ENCODE measurements at places on chromosomes 16 and 17.

- no peak for DNase-seq
Observed at GRCh38 chr16:11955713-11956123, 9.3 kb upstream of the TNFRSF17 start.

DNA sequence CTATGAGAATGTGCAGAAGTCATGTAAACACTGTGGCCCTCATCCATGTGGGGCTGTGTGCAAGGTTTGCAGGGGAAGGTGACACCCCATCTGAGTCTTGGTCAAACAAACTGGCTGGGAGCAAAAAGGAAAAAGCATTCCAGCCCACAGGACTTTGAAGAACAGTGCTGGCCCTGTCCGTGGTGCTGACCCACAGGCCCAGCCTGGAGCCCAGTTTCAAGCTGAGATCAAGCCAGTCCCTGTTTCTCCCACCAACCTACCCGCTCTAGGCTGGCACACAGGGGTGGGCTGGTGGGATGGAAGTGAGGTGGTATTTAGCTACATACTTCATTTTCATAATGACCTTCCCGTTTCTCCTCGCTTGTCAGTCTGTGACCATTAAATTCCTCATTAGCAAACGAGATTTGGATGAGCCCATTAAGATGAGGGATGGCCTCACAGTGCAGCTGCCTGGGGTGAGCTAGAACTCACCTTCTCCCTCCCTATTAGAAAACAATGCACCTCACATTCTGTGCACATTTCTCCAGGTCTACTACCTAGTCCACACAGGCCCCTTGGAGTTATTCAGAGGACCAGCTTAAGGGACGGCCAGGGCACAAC is 12.6 kb upstream of the RPL38 start:
- DNase-seq = no peak

DNA sequence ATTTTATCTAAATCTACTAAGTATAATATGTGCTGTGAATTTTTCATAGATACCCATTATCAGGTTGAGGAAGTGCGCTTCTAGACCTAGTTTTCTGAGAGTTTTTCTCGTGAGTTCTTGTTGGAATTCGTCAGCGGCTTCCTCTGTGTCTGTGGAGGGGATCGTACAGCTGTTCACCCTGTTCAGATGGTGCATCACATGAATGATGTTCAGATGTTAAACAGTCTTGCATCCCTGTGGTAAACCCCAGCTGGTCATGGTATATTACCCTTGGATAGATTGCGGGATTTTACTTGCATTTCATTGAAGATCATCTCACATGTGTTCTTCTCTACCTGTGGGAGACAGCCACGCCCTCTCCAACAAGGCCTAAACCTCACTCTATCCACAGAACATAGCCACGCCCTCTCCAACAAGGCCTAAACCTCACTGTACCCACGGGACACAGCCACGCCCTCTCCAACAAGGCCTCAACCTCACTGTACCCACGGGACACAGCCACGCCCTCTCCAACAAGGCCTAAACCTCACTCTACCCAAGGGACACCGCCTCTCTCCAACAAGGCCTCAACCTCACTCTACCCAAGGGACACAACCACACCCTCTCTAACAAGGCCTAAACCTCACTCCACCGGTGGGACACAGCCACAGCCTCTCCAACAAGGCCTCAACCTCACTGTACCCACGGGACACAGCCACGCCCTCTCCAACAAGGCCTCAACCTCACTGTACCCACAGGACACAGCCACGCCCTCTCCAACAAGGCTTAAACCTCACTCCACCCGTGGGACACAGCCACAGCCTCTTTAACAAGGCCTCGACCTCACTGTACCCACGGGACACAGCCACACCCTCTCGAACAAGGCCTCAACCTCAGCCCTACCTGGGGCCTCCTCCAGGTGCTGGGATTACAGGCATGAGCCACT is 180.2 kb upstream of the CHMP6 start:
- no peak for DNase-seq

DNA sequence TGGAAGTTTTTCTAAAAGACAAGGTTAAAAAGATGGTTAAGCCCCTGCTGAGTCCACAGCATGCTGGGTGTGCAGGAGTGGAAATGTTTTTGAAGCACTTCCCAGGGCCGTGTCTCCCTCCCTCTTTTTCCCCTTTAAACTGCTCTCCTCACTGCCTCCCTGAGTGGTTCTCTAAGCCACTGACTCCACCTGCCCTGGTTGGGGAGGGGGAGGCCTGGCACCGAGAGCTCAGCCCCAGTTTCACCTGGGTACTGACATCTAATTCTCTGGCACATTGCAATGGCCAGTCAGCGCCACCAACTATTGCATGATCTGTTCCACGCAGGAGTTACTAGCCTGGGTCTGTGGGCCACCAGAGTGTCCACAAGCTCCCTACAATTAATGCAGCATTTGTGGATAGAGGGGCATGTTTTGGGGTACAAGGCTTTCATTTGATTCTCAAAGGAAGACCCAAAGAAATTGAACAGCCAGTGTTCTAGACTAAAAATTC is 22.7 kb downstream of the MPP3 start:
- DNase-seq = no peak

DNA sequence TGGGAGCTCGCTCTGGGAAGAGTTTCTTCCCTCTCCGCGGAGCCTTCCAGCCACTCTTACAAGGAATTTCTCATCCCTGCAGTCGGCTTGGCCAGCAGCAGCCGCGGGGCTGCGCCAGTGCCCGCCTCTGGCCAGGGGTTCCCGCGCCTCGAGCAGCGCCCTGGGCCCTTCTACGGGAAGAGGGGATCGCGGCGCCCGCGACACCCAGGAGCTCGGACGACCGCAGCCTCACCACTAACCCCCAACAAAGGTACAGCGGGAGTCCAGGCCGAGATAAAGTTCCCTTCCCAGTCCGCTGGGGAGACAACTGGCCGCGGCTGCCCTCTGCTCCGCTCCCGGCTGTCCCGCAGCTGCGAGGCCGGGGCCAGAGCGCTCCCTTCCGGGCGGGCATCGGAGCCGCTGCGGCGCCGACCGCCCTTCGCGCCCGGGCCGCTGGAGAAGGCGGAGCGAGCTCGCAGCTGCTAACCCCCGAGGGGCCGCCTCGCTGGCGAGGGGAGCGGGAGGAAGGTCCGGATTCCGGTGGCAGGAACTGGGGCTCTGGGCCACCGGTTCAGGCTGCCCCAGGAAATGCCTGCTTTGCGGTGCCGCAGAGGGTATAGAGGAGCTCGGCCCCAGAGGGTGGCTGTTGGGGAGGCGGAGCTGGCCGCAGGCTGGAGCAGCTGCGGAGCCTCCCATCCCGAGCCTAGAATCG is 3.6 kb upstream of the HS3ST3B1 start:
- peak; percentile 49 for DNase-seq

DNA sequence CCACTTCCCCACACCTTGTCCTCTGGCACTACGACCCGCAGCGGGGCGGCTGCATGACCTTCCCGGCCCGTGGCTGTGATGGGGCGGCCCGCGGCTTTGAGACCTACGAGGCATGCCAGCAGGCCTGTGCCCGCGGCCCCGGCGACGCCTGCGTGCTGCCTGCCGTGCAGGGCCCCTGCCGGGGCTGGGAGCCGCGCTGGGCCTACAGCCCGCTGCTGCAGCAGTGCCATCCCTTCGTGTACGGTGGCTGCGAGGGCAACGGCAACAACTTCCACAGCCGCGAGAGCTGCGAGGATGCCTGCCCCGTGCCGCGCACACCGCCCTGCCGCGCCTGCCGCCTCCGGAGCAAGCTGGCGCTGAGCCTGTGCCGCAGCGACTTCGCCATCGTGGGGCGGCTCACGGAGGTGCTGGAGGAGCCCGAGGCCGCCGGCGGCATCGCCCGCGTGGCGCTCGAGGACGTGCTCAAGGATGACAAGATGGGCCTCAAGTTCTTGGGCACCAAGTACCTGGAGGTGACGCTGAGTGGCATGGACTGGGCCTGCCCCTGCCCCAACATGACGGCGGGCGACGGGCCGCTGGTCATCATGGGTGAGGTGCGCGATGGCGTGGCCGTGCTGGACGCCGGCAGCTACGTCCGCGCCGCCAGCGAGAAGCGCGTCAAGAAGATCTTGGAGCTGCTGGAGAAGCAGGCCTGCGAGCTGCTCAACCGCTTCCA is 2.6 kb downstream of the METTL26 start:
- DNase-seq = no peak

DNA sequence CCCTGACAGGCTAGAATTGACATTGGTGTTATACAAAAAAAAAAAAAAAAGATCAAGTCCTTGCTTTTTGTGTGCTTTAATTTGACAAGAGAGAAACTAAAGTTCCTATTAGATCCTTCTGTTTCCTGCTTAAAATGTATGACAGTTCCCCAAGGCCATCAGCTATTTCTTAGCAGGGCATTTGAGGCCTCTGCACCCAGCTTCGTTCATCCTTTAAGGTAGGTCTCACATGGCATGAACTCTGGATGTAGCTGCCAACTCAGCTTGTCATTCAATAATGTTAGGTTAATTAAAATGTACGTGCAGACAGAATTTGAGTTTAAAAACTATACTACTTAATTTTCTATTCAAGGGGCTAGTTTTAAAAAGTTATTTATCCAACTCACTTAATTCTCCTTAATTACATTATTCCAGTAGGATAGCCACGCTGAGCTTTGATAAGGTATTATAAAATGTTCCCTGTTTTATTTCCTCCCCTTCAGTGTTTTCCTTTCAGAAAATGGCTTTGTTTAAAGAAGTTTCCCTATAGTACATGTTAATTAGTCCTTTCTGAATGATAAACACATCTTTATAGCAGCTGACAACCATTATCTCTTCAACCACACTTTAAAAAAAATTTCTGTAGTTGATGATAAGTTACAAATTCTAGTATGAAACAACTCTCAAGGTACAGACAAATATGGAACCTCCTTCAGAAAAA is 1.2 kb upstream of the RFFL start:
- DNase-seq = no peak

- DNase-seq = no peak
Observed at GRCh38 chr16:85435286-85435685, 177.8 kb upstream of the GSE1 start.

DNA sequence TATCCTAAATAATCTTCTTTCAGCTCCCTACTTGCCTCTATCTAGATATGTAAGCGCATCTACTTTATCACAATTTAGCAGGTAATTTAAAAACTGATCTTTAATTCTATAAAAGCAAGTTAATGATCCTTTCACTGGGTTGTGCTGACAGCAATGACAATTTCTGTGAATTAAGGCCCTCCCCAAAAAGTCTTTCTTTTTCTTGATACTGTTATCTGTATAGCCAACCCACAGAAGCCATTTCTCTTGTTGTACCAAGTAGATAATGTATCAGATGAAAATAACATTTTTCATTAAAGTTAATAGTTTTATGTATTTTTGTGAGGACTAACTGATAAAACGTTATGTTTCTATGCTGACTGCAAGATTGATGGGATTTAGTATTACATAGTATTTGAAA is 3.8 kb downstream of the ZPBP2 start:
- DNase-seq = no peak

- no peak for DNase-seq
Observed at GRCh38 chr16:53147500-53148065, 92.8 kb downstream of the CHD9 start.

- DNase-seq = peak; percentile 89
Observed at GRCh38 chr16:85615852-85616606, 2.9 kb downstream of the GSE1 start.

GRCh38 chr17:81395600-81396277 is 482 bp downstream of the BAHCC1 start:
- no peak for DNase-seq

DNA sequence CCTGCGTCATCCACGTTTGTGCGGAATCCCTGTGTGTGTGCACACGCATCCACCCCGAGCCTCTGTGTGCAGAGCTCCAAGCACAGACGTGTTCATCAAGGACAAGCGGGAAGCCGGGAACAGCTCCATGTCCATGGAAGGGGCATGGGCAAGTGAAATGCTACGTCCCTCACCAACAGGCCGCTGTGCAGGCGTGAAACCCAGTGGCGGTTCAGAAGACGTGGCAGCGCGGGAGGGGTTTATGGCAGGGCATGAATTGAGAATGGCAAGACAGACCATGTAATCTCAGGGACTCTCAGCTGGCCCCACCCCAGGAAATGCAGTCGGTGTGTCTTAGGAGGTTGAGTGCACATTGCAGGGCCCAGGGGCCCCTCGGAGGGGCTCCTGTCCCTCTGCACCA is 52.7 kb downstream of the TBC1D16 start:
- no peak for DNase-seq

GRCh38 chr16:63157818-63158217 is 1121.6 kb upstream of the CDH8 start:
- no peak for DNase-seq

- DNase-seq = no peak
Observed at GRCh38 chr17:79930062-79930876, 91.0 kb upstream of the CBX4 start.

DNA sequence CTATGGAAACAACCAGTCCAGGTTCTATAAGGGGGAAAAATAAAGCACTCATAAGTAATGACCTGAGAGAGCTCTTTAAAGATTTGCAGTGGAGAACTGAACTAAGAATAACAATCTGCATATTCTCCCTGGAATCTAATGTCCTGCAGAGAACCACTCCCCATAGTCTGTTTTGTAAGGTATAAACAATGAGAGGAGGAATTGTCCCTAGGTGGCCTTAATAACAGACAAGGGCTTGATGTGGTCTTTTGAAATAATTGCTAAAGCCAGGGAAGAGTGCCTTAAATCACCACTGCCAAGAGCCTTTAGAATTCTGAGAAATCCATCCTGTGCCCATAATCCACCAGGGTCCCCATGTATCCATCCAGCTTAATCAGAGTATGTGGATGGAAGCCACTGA is 106.3 kb downstream of the CDH11 start:
- DNase-seq = no peak
